ENCODE measurements at places on chromosomes 3 and 15.
A peak's percentile ranks its signal among the peaks of the same experiment; 100 is the strongest.

DNA sequence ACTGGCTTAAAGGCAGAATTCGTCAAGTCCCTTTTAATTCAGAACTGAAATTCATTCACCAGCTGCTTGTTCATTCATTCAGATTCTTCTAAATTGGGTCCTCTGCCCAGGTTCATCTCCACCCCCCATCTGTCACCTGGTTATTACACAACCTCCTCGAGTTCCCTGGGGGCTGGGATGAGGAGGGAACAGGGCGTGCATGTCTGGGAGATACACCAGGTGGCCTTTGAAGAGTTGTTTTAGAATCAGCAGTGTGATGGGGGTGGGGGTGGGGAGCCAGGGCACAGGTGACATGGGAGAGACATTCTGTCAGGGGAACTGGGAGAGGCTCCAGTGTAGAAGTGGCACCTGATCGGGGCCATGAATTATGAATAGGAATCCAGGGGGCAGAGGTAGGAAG, 8.2 kb downstream of the SNX33 start:
- no peak for DNase-seq

DNA sequence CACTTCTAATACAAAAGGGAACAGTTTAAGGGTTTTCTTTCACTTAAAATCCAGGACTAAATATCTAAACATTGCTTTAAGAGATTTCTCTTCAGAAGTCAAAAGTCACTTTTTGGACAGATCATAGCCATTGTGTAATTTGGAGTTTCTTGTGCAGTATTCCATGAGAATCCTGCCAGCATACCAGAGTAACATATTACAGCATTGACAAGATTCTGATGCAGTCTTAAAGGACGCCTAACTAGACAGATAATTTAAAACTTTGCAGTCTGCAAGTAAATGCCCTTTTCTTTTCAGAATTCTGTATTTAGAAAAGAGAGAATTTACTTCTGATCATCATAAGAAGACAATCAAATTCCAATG, 17.5 kb upstream of the IGSF10 start:
- DNase-seq: no peak

DNA sequence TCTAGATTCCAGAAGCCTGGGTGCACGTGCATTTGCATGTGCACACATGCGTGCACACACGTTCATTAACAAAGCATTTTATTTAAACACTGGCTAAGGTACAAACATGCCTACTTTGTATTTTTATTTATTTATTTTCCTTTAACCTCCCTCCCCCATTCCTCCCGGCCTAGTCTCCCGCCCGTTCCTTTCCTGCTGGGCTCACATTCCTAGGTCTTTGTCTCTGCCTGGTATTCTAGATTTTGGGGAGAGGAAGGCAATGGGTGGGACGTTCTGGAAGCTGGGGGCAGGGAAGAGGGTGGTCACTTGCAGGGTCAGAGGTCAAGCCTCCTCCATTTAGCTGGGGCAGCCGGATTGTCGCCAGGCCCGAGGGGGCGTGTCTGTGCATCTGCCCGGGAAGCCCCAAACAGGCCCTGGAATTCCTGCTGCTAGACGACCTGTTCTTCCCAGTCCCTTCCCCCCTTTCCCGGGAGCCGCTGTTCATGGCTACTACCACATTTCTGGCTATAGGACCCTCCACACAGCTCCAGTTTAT, 51.8 kb downstream of the TRIM71 start:
- peak; percentile 89 for DNase-seq

DNA sequence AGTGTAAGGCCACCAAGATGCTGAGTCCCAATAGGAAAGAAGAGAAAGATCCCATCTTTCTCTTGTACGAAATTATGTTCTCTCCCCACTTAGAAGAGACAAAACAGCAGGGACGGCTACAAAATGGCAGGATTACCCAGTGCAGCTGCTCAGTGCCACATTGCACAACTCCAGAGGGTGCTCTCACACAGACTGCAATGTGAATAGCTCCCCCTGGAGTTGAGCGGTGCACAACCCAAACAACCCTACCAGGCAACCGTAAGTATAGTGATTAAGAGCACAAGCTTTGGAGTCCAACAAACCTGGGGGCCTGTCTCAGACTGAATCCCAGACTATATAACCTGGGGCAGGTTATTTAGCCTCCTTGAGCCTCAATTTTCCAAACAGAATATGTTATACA, 3.1 kb upstream of the BHLHE40 start:
- peak; percentile 67 for DNase-seq

DNA sequence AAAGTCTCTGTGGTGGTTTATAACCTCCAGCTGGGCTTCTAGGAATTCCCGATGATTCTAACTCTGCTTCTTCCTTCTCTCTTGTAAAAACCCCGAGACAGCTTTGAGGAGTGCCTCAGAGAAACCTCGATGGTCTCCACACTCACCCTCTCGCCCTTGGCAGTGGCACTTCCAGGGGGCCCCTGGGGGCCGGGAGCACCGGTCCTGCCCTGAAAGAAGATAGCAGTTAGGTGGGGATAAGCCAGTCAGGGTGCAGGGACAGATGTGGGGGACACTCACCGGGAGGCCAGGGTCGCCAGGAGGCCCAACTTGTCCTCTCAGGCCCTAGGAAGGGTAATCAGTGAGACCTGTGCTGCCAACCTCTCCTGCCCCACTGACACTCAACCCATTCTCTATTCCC, 9.7 kb downstream of the COL7A1 start:
- no peak for DNase-seq

DNA sequence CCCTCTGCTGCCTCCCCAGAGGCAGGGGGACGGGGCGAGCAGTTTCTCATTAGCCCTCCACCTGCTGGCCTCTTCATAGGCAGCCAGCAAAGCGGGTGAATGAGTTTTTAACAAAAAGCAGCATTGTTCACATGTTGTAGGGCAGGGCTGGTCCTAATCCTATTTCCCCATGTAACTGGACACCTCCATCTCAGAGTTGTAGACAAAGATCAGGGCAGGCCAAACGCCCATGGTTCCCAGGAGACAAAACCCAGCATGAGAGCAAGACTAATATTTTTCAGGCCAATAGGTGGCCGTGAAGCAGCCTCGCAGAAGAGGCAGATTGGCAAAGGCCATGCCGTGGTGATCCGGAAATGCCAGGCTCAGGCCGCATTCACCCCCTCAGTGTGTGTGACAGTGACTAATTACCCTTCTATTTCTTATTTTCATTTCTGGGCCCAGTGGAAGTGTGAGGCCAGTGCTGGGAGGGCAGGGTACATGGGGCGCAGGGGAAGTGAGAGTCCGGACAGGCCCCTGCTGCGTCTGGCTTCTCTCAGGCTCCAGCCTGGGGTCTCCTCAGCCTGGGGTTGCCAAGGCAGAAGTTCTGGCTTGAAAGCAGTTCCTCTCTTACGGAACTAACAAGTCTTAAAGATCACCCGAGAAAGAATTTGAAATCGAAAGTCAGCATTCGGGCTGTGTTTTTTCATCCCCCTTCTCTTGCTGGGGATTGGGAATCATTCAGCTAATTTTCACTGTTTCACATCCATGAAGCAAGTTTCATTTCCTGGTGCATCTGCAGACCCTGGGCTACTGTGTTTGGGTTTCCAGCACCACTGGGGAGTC, 64.8 kb downstream of the BOC start:
- DNase-seq: peak; percentile 88

DNA sequence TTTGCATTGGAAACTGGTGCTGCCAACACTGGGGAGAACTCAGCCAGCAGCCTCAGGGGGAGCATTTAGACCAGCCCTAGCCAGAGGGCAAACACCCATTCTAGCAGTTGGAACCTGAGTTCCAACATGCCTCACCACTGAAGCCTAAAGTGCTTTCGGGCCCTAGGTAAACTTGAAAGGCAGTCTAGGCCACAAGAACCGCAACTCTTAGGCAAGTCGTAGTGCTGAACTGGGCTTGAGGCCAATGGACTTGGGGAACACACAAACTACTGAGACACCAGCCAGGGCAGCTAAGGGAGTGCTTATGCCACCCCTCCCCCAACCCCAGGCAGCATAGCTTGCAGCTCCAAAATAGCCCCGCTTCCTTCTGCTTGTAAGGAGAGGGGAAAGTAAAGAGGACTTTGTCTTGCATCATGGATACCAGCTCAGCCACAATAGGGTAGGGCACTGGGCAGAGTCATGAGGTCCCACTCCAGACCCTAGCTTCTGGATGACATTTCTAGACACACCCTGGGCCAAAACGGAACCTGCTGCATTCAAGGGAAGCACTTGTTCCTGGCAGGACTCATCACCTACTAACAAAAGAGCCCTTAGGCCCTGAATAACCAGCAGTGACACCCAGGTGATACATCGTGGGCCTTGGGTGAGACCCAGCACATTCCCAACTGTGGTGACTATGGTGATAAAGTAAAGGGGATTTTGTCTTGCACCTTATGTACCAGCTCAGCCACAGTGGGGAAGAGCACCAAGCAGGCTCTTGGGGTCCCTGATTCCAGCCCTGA, 37.3 kb upstream of the TEX9 start:
- no peak for DNase-seq

DNA sequence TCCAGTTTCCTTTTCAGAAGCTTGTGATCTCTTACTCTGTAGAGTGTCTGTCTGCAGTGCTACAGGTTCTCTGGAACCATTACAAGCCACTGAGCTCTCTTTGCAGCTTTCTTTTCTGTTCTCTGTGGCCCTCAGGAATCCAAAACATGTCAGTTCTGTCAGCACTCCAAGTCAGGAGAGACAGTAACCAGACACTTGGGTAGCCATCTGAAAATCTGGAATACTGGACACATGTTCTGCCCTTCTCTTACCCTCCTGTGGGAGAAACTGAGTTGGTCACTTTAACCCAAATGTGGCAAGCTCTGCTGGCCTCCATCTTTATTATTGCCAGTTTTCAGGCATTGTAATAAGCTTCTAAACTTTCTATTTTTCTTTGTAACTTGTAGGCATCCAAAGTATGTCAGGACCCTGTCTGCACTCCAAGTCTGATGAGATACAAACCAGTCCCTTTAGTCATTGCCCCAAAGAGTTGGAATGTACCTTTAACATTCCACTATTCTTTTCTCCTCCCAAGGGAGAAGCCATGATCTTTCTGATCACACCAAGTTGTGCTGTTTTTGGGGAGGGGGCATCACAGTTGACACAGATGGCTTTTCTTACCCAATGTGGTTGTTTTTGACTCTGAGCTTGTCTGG, 183.7 kb downstream of the DPH6 start:
- DNase-seq: no peak

DNA sequence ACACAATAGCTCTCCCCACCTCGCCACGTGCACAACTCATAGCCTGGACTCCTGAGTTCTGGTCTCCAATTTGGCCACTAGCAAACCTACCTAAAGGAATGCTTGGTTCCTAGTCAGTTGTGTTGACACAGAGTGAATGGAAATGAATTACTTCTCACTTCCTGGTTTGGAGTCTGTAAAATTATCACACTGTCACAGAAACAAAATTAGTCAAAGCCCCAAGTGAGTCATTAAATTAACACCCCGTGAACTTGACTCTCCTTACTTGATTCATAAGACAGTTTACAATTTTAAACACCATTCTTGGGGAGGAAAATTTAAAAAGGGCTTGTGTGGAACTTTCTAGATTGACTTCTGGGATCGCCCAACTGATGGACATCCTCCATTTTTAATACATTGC, 276.2 kb upstream of the CTNNB1 start:
- no peak for DNase-seq

GRCh38 chr3:6736836-6737629, 123.9 kb upstream of the GRM7 start:
- DNase-seq: no peak

GRCh38 chr15:92883876-92884435, 16.2 kb upstream of the CHD2 start:
- DNase-seq: no peak

GRCh38 chr3:172029425-172030098, 9.8 kb upstream of the FNDC3B start:
- DNase-seq: no peak

DNA sequence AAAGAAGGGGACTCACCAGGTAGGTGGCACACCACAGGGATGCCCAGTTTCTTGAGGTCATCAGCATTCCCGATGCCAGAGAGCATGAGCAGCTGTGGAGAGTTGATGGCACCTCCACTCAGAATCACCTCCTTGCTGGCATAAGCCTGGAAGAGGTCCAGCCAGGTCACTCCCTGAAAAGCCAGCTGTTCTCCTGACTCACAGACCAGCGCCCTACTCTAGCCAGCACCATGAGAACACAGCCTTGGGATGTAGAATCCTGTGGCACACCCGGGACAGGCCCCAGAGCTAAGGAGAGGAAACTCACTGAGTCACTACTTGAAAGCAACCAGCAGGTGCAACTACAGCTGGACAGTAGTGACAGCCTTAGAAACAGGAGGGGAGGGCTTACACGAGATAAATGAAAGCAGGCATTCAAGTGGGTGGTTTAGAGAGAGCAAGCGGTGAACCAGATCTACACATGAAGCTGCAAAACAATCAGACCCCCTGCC, 24.5 kb downstream of the CHDH start:
- DNase-seq: no peak

DNA sequence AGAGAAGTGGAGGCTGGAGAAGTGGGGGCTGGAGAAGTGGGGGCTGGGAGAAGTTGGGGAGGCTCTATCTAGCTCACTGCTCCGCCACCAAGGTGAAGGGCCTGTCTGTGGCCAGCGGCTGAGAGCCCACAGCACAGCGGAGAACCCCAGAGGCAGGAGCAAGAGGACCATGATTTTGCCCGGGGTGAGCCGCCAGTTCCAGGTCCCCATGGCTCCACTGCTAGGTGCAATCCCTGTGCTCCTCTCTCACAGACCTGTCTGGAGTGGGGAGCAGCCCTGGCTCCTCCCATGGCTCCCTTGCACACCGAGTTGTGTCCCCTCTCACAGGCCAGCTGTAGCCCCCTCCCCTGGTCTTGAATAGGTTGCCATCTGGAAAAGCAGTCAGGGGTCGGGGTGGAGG, 4.7 kb upstream of the NRROS start:
- no peak for DNase-seq

- DNase-seq: no peak
These were observed 1.6 kb downstream of the MUSTN1 start for GRCh38 chr3:52833202-52833601.

DNA sequence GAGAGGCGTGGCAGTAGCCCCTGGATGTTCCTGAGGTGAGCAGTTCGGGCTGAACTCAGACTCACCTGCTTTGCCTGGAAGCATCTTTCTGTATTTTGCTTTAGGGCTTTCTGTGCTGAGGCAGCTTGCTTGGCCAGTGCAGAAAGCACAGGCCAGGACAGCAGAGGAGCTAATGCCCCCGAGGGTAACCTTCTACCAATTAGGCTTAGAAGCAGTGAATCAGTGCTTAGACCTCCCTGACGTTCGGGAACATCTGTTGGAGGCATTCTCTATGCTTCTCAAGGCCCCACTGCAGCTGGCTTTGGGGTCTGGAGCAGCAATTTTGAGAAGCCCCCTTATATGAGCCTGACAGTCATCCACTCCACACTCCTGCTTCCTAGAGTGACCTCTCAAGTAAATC, 350.7 kb upstream of the PROK2 start:
- no peak for DNase-seq

GRCh38 chr15:85744579-85744978, 50.1 kb downstream of the KLHL25 start:
- DNase-seq: no peak

DNA sequence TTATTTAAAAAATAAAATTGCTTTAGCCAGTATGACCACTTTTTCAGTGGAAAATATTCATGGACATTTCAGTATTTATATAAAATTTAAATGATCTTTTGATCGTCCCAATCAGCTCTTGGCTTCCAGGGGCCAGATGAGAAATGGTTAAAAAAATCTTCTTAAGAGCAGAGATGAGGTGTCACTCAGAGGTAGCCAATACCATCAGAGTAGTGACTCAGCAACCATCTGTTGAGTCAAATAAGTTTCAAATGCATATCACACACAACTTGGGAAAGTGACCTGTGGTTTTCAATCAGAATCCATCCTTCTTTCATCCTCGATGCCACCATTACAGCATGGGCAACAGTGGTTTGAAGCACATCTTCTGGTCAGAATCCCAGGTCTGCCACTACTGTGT, 958.8 kb upstream of the NR2F2 start:
- no peak for DNase-seq
